ENCODE measurements at places on chromosomes 11 and 22.

GRCh38 chr11:134313821-134314607, 17.8 kb upstream of the GLB1L2 start:
- DNase-seq, result no peak

DNA sequence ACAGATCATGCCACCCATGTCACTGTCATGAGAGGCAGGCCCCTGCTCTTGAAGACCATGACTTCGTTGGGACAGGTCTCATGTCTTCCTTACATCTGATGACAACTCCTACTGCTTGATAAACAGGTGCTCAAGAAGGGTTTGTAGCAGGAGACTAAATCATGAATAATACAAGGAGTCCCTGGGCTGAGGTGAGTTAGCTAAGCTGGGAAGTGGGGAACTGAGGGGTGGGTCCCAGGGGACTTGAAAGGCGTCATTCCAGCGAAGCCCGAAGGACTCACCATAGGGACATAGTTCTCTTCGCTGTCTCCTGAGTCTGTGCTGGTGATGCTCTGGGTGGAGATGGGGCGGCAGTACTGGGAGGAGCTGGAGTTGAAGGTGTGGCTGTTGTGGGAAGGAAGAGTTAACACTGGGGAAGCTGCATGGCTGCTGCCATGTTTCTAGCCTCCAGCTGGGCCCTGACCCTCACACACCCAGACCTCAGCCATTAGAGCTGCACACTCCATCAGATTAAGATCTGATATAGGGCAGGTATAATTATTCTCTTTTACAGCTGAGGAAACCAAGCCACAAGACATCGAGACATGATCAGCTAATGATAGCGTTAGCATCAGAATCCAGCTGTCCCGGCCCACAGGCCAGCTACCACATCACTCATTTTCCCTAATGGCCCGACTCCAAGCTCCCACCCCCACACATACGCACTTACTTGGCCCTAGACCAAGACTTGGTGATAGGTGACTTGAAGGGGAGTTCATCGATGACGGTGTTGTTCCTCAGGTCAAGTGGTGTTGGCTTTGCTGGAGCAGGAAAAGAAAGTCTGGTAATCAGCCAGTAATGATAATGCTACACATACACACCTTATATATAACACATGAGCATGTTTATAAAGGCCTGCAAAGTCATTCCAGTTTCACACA, 32.9 kb downstream of the USP35 start:
- DNase-seq, result no peak

DNA sequence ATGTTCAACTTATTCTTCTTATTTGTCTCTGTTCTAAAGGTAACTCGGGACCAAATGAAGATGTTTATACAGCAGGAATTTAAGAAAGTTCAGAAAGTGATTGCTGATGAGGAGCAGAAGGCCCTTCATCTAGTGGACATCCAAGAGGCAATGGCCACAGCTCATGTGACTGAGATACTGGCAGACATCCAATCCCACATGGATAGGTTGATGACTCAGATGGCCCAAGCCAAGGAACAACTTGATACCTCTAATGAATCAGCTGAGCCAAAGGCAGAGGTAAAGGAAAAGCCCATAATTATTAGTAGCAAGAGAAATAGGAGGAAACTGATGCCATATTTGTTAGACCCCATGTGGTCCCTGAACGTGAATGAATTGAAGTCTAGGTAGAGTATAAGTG, 63.3 kb downstream of the TRIM44 start:
- DNase-seq, result no peak

DNA sequence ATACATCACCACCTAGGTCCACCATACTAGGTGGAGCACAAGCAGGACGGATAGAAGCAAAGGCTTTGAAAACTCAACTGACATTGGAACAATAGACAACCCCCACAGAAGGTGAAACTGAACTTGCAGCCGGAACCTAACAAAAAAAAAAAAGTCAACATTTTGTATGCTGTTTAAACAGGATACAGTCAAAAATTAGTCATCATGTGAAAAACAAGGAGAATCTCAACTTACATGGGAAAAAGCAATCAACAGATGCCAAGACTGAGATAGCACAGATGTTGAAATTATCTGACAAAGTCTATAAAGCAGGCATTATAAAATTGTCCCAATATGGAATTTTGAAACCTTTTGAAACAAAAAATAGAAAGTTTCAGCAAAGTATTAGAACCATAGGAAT, 123.8 kb downstream of the RAB38 start:
- no peak for DNase-seq

GRCh38 chr11:72102162-72102561, 935 bp downstream of the LAMTOR1 start:
- DNase-seq, result no peak

DNA sequence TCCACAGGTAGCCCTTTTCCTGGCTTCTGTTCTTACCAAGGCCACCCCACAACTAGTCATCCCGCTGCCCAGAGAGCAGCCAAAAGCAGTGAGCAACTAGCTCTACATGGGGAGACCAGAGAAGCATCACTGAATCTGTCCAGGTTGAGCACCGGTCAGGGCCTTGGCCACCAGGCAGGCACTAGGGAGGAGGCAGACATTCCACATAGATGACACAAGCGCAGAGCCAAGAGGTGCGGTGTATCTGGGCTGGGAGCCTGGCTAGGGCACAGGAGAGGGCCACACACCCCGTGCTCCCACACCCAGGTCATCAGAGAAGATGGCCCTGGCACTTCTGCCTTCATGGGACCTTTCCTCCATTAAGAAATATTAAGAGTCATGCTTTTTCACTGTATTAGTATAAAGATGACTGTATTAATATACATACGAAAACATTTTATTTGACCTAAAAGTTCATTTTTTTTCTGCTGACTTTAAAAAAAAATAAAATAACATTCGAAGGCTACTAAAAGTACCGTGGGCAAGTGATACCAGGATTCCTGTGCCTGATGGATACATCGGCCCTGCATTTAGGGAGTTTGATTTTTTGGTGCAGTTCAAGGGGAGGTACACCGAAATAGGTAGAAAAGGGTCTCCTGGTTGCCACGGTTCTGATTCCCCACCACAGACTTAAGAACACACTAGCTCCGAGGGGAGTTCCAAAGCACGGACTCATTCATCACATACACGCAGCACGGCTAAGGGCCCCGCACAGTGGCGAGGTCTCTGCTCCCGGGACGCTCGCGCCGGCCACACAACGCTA, 1.2 kb downstream of the DGCR2 start:
- no peak for DNase-seq

- DNase-seq, result no peak
Observed at GRCh38 chr11:17954395-17955252, 58.2 kb downstream of the SERGEF start.

GRCh38 chr11:104928811-104929210, 30.6 kb upstream of the CASP12 start:
- no peak for DNase-seq

- DNase-seq, result no peak
Observed at GRCh38 chr11:120186774-120187591, 23.8 kb upstream of the OAF start.

DNA sequence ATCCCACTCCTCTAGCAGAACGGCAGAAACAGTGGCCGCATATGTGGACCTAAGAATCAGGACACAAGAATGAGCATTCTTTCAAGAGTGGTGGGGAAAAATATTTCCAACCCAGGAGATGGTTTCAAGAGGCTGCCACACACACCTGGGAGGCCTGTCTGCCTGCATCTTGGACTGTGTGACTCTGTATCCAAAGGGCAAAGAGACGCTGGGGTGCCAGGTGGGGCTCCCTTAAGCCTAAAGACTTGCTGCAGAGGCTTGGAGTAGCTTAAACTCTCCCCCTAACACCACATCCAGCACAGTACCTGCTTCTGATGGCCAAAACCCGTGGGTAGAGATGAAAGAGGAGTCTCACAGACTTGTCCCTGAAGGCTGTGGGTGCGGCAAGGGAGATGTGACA, 3.5 kb downstream of the CXCR5 start:
- no peak for DNase-seq

- DNase-seq, result no peak
Observed at GRCh38 chr11:79418241-79418640, 22.6 kb downstream of the TENM4 start.

- no peak for DNase-seq
Observed at GRCh38 chr11:91742155-91742554, 482.5 kb upstream of the FAT3 start.

GRCh38 chr11:65491614-65492386, 7.0 kb upstream of the MALAT1 start:
- no peak for DNase-seq

DNA sequence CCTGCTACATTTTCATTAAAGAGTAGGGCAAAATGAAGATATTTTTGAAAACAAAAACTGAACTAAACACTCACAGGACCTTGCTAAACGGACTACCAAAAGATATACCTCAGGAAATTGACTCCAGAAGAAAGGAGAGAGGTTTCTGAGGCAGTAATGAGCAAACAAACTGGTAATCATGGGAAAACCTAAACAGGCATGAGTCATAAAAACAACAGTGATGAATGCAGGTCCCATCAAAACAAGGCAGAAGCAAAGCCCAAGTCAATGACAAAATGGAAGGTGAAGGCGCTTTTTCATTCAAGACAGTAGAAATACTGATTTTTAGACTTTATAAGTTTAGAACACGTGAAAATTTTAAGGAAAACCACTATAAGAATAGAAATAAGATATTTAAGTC, 104.5 kb downstream of the EFCAB6 start:
- DNase-seq, result no peak

DNA sequence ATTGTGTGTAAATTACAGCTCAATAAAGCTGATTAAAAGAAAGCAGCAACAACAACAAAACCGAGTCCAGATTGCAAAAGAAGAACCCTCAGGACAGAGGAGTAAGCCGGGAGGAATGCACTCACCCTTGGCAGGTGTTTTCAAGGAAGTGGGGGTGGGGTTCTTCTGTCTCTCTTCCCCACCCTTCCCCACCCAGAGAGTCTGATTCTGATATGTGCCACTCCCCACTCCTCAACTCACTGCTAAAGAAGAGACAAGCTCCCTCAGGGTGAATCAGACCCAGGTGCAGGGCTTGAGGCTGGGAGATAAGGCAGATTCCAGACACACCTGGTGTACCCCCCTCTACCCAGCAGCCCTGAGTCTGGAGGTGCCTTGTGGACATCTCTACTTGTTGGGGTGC, 38.4 kb upstream of the PHF21A start:
- no peak for DNase-seq

DNA sequence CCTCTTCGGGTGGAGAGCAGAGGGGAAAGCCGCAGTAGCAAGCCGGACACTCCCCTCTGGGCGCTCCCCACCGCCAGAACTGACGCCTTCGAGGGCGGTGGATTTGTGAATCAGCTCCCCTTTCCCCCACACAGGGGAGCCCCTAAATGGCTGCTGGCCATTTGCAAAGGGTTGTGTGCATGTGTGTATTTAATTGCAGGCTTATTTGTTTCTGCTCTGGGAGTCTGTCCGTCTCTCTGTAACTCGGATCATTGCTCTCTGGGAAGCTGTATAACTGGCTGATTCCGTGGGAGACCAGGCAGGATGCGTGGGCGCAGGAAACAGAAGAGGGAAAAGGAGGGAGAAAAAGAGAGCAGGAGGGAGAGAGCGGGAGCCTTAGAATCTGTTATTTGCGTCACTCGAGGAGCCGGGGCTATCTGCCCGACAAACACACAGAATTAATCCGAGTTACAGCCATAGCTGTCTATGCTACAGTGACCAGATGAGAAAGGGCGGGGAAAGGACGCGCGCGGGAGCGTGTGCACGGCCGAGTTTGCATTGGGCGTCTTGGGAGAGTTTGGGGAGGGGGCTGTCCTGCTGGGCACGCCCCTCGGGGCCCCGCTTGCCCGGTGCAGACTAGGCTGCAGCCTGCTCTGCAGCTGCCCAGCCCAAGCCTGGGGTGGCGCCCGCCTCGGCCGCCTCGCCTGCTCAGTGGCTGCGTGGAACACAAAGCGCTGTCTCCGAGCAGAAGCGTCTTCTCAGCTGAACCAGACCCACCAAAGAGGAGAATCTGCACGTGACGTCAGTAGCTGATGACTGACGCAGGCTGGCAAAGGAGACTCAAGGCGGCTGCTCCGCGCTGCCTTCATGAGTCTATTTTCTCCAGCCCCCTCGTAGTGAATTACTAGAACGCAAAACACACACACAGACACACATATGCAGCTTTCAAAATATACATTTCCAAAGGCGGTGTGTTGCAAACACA, 105.3 kb upstream of the HSD17B12 start:
- no peak for DNase-seq

DNA sequence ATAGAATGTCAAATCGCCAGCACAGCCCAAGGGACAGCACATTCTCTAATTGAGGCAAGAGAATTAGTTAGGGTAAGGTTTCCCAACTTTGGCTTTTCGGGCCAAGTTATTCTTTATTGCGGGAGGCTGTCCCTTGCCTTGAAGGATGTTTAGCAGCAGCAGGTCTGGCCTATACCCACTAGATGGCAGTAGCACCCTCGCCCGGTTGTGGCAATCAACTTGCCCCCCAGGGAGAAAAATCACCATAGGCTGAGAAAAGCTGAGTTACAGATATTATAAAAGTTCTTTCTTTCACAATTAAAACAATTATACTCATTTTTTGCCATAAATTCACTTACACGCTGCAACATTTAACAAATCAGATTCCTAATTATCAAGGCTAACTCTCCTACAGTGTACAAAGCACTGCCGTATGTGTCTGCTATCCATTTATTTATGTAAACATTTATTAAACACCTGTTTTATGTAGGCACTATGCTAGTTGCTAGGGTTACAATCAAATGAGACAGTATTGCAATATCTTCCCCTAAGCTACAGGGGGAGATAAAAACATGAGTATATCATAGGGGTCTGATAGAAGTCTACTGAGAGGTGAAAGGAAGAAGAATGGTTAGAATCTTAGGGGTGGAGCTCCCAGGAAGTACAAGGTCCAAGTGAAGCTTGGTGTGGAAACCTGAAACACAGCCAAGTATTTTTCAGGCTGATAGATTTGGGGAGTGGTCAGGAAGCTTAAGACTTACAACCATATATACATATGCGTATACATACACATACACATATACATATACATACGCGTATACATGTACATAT, 452.3 kb downstream of the RAB38 start:
- no peak for DNase-seq

Data from activated T-helper 1 cell treated with anti-CD3 and anti-CD28 coated beads, Interleukin-2, amount 50 U/mL, for 16 hours (primary cell).